ENCODE measurements at places on chromosomes 13 and 19.

- peak; percentile 55 for DNase-seq
Measured at GRCh38 chr19:55647732-55648584, at the start of gene CCDC106. TSS of gene CCDC106 (plus strand) at chr19:55648212. CDS start at chr19:55649047, 835 bp downstream.

DNA sequence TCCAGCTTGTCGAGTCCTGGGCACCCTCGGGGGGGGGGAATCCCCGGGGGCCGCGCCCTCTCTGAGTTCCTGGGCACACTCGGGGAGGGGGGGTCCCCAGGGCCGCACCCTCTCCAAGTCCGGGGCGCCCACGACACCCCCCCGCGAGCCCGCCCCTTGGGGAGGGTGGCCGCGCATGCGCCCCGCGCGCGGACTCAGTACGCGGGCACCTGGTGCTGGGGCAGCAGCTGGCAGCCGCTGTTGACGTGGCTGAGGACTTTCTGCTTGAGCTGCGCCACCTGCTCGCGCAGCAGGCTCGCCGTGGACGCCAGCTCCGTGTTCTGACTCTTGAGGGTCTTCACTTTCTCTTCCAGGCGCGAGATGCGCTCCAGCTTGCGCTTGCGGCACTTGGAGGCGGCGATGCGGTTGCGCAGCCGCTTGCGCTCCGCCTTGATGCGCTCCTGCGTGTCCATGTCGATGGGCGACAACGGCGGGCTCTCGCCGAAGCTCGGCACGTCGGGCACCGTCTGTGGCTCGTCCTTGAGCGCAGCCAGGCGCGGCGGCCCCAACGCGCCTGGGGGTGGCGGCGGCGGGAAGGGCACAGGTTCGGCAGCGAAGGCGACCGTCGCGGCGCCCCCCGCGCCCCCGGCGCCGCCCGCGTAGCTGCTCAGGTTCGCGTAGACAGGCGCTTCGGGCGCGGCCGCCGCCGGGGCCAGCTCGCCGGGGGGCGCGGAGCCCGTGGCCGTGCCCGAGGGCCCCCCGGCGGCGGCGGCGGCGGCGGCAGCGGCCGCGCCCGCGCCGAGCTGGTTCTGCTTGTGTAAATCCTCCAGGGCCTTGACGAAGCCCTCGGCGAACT lies 958 bp downstream of the JUND start:
- DNase-seq: peak; percentile 89

DNA sequence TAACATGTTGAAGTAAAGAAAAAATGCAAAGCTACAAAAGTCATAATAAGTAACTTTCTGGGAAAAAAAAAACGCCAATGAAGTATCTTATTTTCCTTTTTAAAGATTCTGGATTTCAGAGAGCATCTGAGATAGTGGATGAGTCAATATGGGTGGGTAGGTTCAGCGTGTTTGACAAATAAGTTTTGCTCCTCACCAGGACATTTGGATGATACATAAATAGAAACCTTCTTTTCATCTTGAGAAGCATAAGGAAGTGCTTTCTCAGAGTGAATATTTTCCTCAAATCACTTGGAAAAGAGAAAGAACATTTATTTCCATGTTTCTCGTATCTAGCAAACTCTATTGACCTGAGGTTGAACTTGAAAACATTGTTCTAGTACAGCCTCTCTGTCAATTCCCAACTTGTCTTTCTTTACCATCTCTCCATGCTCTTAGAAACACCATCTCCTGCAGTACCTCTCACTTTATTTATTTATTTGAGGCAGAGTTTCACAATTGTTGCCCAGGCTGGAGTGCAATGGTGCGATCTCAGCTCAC lies 463.2 kb downstream of the KLF5 start:
- no peak for DNase-seq

DNA sequence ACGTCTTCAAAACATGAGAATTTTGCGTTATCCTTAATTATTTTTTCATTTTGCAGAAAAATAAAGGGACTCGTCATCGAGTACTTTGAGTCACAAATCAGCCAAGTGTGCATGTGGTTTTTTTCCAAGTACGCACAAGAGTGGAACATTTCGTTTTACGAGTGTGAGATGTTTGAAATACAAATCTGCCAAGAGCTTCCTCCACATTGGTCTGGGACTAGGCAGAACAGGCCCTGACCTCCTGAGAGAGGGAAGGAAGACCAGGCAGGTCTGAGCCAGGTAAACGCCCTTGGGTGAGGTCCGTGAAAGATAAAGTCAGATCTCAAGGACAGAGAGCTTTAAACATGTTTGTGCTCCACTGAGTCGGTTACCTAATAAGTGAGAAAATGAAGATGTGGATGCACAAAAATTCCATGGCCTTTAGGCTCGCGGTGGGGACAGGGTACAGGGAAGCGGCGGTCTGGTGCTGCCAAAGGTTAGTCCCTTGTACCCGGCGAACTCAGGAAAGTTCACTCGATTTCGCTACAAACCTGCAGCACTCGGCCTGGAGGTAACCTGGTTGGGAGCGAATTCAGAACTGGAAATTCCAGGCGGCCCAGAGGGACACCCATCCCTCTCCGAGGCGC lies 473 bp upstream of the ITM2B start:
- peak; percentile 52 for DNase-seq

DNA sequence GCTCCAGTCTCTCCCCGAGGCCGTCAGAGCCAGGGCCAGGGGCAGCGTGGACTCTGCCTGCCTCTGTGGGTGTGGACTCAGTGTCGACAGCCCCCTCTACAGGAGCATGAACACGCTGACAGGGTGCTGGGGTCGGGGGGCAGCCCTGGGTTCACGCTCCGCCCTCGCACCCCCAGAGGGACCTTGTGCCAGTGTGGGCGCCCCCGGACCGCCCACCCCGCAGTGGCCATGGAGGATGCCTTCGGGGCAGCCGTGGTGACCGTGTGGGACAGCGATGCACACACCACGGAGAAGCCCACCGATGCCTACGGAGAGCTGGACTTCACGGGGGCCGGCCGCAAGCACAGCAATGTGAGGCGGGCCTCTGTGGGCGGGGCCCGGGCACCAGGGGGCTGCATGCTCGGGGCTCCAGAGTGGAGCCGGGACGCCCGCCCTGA lies 8.3 kb downstream of the TRPM4 start:
- no peak for DNase-seq

DNA sequence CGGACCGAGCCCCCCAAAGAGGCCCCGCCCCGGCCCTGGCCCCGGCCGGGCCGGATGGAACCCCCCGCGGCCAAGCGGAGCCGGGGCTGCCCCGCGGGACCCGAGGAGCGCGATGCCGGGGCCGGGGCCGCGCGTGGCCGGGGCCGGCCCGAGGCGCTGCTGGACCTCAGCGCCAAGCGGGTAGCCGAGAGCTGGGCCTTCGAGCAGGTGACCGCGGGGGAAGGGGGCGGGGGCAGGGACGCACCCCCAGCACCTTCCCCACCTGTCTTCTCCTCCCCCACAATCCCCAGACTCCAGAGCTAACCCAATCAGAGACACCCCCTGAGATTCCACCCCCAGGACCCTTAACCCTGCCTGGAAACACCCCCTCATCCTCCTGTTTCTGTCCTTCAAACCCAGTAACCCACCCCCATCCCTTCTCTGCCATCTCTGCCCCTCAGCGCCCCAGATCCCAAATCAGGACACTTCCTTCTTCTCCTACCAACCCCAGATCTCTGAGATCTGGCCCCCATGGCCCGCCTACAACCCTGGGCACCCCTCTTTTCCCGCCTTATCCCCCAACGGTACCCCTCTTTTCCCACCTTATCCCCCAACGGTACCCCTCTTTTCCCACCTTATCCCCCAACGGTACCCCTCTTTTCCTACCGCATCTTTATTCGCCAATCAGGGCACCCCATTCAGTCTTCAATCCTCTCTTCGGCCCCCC lies 505 bp downstream of the ZSWIM4 start:
- peak; percentile 44 for DNase-seq

GRCh38 chr13:109784590-109785140 lies 1.7 kb downstream of the IRS2 start:
- DNase-seq: peak; percentile 83

- DNase-seq: no peak
Measured at GRCh38 chr13:100526318-100527000, 62.1 kb downstream of the GGACT start.

DNA sequence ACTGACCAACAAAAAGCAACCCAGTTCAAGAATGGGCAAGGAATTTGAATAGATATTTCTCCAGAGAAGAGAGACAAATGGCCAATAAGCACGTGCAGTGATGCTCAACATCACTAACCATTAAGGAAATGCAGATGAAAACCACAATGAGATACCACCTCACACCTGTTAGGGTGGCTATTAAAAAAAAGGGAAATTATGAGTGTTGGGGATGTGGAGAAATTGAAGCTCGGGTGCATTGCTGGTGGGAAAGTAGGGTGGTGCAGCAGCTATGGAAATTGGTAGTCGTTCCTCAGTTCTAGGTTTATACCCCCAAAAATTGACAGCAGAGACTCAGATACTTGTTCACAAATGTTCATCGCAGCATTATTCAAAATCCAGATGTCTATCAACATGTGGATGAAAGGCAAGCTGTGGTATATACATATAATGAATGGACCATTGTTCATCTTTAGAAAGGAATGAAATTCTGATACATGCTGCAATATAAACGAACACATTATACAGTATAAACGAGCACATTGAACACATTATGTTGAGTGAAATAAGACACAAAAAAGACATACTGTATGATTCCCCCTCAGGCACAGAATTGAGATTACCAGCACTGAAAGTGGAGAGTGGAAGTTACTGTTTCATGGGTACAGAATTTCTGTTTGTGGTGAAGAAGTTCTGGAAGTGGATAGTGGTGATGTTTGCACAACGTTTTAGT lies 927 bp downstream of the CHAMP1 start:
- no peak for DNase-seq

GRCh38 chr13:40158218-40158617 lies 502.8 kb downstream of the COG6 start:
- DNase-seq: no peak

- DNase-seq: no peak
Measured at GRCh38 chr19:32104850-32105235, 240.6 kb upstream of the ZNF507 start.

- DNase-seq: no peak
Measured at GRCh38 chr13:88104576-88104975, 433.4 kb downstream of the SLITRK5 start.

- no peak for DNase-seq
Measured at GRCh38 chr13:110343241-110343865, 36.3 kb downstream of the COL4A2 start.

DNA sequence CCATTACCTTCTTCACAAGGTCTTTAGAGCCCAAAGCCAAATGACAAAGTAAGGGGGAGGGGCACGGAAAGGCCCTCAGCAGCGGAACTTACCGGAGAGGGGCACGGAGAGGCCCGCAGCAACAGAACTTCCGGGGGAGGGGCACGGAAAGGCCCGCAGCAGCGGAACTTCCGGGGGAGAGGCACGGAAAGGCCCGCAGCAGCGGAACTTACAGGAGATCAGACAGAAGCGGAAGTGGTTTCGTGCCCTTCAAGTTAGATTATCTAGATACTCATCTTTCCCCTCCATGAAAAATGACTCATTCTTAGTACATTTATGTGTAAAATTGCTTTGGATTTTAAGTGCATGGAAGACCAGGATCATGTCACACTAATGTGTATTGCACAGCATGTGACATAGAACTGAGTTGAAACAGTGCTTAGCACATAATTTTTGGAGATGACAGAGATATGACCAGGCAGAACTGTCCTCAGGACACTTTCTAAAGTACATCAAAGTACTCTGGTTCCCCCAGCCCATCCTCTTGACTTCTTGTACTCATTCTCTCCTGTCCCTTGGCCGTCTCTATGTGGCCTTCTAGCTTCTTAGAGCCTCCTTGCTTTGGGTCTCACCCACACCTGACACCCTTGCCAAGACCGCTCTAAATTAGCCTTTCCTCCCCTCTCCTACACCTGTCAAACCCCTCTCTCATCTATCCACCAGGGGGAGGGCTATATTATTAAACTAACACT lies 25.7 kb upstream of the TPTE2 start:
- peak; percentile 29 for DNase-seq

GRCh38 chr13:20118268-20119140 lies 42.3 kb downstream of the GJA3 start:
- peak; percentile 50 for DNase-seq

- no peak for DNase-seq
Measured at GRCh38 chr13:21659087-21659486, 11.8 kb upstream of the FGF9 start.

DNA sequence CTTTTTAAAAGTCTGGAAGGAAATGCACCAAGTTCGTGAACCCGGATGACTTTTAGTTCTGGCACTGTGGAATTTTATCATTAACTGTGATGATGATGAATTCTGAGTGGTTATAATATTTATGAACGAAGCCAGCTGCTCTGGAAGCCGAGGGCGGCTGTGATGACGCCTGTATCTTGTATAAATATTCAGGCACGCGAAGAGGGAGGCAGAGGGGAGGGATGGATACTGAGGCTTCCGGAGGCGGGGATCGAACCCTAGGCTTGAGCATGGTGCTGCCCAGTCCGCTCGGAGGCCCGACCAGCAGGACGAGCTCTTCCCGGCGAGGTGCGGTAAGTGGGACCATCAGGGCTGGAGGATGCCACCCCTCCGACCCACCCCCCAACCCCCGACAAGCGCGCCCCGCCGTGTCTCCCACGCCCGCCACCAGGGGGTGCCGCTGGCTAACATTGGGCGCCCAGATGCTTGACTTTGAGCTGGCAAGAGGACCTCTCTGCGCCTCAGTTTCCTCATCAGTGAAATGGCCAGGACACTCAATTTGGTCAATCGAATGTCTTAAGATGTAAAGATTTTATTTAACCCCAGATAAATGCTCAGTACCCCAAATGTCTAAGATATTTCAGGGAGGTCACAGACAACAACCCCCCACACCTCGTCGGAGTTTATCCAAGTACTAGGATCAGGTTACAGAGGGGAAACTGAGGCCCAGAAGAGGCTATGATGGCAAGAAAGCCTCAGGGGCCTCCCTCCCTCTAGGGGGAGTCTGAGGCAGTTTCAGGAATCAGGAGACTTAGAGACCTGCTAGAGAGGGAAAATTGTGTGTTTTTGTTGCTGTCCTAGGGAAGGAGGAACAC lies 4.5 kb upstream of the RAB3A start:
- DNase-seq: no peak

DNA sequence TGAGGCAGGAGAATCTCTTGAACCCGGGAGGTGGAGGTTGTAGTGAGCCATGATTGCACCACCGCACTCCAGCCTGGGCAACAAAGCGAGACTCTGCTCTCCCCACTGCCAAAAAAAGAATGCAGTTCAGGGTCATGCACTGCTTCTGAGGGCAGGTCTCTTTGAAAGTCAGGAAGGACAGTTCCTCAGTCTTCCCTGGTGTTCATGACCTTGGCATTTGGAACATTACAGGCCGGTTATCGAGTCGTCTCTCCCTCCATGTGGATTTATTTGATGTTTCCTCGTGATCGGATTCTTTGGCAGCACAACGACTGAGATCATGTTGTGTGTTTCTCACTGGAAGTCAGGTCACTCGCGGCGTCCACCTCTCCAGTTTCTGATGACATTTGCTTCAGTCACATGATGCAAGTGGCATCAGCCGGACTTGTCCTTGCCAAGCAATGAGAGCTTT lies 17.2 kb downstream of the FGF21 start:
- DNase-seq: no peak
